ENCODE measurements at places on chromosomes 12 and 14.

GRCh38 chr12:132660996-132661395 is 26.1 kb downstream of the POLE start:
- DNase-seq: no peak

GRCh38 chr12:20194171-20194570 is 174.2 kb upstream of the PDE3A start:
- DNase-seq: no peak

DNA sequence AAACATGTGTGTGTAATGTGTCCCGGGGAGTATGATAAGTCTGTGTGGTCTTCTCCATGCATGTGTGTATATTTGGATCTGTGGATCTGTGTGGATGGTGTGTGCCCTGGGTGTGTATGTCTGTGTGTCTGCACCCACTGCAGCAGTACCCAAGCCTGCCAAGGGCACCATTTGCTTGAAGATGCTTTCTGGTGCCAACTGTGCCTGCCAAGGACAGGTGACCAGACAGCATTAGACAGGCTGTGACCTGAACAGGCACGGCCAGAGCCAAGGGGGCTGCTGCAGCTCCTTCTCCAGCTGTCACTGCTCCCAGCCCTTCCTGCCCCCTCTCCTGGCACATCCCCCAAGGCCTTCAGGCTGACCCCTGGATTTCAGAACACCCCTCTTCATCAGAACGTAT is 35.0 kb downstream of the DTX1 start:
- peak; percentile 88 for DNase-seq

GRCh38 chr14:96352708-96353107 is 10.4 kb downstream of the ATG2B start:
- DNase-seq: no peak

GRCh38 chr12:103833095-103833775 is 7.8 kb downstream of the NT5DC3 start:
- no peak for DNase-seq

- DNase-seq: no peak
These were observed 4.1 kb downstream of the CDKN1B start for GRCh38 chr12:12721176-12721751.

DNA sequence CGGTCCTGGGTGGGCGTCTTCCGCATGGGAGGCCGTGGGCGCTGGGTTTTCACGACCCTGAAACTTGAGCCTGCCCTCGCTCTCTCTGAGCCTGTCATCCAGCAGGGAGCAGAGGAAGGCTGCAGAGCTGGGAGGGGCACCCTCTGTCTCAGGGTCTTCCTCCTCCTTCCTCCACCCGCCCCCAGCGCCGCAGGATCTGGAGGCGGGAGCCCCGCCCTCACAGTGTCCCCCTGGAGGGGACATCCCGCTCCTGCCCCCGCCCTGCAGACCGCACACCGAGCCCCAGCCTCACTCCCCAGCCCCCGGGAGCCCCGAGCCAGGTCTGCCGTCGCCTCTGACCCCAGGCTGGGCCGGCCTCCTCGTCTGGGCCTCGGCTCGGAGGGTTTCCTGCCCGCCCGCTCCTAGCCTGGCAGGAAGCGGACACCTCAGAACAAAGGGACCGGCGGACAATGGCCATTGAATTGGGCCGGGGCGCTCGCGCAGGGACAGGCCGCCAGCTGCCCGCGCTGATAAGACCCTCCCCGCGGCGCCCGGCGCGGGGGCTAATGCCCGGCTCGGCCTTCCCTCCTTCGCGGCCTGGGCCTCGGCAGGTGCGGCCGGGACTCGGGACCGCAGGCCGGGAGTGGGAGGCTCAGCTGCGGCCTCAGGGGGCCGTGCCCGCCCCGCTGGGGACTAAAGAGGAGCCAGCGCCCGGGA is 15.3 kb upstream of the NUDT14 start:
- no peak for DNase-seq

DNA sequence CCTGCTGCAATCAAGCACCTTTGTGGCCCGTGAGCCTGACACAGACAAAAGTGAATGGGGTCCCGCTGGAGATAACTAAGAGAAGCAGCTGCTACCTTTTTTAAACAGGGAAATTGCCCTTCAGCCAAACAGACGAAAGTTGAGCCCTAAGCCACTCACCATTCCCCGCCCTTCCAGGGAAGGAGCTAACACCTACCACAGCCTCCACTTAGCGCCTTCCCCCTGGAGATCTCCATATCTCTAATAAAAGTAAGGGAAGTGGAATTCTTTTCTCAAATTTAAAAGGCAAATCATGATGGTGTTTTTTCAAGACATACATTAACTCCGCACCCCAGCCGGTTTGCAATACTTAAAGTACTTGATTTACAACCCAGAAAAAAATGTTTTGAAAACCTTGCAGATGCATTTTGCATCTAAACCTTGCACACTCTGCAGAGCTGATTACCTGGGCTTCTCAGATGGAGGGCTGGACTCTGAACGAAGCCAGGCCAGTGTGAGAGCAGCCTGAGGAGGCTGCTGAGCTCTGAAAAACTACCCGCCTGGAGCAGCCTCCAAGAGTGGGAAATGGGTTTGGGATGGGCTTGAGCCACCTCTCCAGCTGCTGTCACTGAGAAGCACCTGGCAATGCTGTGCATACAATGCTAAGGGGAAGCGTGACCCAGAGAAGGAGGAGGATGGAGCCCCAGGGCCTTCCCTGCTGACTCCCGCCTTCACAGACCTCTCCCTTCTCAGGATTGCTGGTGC is 10.0 kb downstream of the NUAK1 start:
- DNase-seq: no peak

- DNase-seq: peak; percentile 4
These were observed 172.2 kb upstream of the GZMB start for GRCh38 chr14:24806061-24806678.

- no peak for DNase-seq
These were observed 154.3 kb upstream of the GSC start for GRCh38 chr14:94924189-94924588.

- DNase-seq: no peak
These were observed 4.4 kb downstream of the ORMDL2 start for GRCh38 chr12:55822228-55822627.

GRCh38 chr12:117466677-117467362 is 105.4 kb upstream of the NOS1 start:
- no peak for DNase-seq

DNA sequence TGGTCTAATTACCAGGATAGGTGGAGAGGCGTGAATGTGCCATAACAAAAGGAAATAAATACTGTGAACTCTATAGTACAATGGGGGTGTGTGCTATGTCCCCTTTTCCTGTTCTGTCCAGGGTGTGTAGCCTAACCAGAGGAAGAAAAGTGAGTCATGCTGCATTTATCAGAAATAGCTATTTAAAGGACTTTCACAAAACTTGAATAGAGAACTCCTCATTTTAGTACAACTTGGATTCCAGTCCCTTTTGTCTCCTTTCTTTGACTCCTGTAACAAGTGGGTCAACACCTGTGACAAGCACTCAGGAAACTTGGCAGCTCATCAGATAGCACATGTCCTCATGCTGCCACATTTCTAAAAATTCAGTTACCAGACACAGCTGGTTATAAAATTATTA is 123.4 kb downstream of the CCDC91 start:
- peak; percentile 16 for DNase-seq

DNA sequence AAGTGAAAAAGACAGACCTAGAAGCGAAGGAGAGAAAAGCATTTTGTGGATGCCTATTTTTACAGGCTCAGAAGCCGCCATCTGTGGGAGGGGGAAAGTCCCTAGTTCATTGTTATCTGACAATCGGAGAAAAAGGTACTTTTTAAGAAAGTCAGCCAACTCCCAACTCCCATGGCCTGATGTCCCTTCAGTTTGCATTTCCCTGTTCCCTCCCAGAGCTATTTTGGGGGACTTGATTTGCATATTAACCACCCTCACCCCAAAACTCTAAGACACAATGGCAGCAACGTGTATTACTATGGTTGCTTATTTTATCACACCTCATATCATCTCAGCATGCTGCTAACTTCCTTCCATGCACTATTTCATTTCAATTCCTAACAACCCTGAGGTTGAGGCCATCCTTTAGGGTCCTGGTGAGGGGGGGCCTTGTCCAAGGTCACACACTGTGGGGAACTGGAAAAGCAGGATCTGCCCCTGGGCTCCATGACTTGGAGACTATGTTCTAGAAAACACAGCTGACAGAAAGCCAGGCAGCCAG is 18.7 kb downstream of the HVCN1 start:
- no peak for DNase-seq
